ENCODE measurements at places on chromosomes 16 and 17.
A peak's percentile ranks its signal among the peaks of the same experiment; 100 is the strongest.

DNA sequence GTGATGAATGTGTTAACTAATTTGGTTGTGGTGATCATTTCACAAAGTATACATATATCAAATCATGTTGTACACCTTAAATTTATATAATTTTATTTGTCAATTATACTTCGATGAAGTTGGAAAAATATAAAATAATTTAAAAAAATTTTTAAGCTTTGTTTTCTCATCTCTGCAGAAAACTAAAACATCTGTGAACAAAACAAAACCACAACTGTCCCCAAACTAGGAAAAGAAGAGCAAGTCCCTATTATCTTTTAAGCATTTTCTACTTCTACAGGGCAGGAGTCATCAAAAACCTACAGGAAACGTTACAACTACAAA, 6.5 kb downstream of the HSDL1 start:
- DNase-seq: no peak

- no peak for DNase-seq
Measured at GRCh38 chr16:19283637-19284036, 1.9 kb upstream of the CLEC19A start.

- DNase-seq: no peak
Measured at GRCh38 chr17:81885869-81886548, 5.4 kb downstream of the ALYREF start.

GRCh38 chr17:50954641-50955121, 88.5 kb upstream of the TOB1 start:
- no peak for DNase-seq

GRCh38 chr16:3187798-3188674, at the start of gene OR1F1:
OR1F1 (plus strand) TSS chr16:3188204.
- peak; percentile 57 for DNase-seq

GRCh38 chr16:23081675-23082119, 67.6 kb downstream of the USP31 start:
- no peak for DNase-seq

- DNase-seq: no peak
Measured at GRCh38 chr16:51698647-51699046, 547.6 kb upstream of the SALL1 start.

GRCh38 chr16:31221357-31222160, 4.6 kb upstream of the PYDC1 start:
- DNase-seq: no peak

GRCh38 chr17:2386400-2387085, 14.3 kb downstream of the MNT start:
- no peak for DNase-seq

DNA sequence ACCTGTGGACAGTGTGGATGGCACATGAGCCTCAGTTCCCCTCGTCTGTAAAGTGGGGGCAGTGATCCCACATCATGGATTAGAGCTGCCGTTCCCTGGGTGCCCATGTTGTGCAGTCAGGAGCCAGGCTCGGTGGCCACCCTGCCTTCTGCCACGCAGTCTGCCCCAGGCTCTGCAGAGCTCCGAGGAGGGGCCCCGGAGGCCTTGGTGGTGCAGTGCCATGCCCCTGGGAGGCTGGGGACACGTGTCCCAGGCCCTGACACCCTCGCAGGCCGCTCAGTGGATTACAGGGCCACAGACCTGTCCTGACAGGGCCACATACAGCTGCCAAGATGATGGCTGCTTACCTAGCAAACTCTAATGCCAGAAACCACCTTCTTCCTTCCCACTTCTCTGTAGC, 59.7 kb upstream of the ZNF469 start:
- no peak for DNase-seq

DNA sequence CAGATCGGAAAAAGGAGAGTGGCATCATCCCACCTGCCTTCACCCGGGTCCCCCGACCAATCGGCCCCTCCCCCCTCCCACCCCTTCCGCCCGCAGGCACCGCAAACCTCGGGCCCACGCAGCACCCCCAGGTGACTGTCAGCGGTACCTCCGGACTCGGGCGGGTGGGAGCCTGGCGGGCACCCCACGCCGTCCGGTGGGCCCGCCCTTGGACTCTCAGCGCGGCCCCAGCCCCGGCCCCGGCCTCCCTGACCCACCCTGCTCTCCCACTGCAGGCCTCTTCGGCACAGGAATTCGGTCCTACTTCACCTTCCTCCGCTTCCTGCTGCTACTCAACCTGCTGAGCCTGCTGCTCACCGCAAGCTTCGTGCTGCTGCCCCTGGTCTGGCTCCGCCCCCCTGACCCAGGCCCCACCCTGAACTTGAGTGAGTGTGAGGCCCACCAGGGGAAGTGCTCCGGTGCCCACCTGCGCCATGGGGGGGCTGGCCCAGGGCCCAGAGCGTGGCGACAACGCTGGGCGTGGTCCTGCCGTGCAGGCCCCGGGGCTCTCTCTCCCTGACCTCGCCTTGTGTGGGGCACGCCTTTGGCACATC, 1.6 kb downstream of the TMC8 start:
- DNase-seq: peak; percentile 59

DNA sequence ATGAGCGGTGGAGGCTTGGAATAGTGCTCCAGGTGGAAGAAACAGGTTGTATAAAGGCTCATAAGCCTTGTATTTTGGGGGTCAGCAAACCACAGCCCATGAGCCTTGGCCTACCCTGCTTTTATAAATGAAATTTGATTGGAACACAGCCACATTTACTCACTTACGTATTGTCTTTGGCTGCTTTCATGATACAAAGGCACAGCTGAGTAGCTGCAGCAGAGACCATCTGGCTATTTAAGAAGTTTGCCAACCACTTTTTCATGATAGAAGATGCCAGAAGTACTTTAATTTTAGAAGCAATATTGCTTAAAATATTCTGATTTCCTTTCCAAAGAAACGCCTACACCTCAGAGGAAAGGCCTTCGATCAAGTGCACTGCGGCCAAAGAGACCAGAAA, 73.8 kb downstream of the C17orf58 start:
- DNase-seq: no peak

GRCh38 chr17:46195939-46196716, 2.9 kb upstream of the KANSL1 start:
- DNase-seq: no peak

DNA sequence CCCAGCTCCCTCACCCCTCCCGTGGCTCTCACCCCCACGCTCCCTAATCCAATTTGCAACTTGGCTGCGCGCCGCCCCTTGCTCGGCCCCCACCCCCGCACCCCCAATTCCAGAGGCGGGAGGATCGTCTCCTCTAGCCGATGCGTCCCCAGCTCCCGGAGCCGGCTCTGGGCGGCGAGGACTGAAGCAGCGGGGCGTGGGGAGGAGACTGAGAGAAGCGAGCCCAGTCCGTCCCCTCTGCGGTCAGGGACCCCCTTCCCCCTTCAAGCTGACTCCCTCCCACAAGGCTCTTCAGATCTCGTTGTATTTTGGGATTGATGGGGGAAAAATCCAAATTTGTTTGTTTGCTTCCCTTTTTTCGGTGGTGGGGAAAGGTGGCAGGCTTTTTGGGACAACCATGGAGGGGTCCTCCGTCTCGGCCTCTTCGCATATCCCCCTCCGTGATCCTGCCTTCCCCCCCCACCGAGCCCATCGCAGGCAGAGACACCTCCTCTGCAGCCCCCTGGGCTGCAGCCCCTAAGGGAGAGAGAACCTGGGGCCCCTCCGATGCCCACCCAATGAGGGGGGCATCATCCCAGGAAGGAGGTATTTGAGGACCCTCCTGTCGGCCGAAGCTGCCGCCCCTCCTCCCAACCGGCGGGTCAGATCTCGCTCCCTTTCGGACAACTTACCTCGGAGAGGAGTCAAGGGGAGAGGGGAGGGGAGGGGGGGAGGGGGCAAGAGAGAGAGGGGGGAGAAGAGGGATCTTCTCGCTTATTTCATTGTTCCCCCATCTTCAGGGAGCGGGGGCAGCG, 466 bp downstream of the NEUROD2 start:
- no peak for DNase-seq
